ENCODE measurements at places on chromosomes 12 and 14.

- DNase-seq, result no peak
Measured at GRCh38 chr12:20376984-20377383, 8.6 kb downstream of the PDE3A start.

- no peak for DNase-seq
Measured at GRCh38 chr14:65880507-65880906, 468.0 kb downstream of the FUT8 start.

DNA sequence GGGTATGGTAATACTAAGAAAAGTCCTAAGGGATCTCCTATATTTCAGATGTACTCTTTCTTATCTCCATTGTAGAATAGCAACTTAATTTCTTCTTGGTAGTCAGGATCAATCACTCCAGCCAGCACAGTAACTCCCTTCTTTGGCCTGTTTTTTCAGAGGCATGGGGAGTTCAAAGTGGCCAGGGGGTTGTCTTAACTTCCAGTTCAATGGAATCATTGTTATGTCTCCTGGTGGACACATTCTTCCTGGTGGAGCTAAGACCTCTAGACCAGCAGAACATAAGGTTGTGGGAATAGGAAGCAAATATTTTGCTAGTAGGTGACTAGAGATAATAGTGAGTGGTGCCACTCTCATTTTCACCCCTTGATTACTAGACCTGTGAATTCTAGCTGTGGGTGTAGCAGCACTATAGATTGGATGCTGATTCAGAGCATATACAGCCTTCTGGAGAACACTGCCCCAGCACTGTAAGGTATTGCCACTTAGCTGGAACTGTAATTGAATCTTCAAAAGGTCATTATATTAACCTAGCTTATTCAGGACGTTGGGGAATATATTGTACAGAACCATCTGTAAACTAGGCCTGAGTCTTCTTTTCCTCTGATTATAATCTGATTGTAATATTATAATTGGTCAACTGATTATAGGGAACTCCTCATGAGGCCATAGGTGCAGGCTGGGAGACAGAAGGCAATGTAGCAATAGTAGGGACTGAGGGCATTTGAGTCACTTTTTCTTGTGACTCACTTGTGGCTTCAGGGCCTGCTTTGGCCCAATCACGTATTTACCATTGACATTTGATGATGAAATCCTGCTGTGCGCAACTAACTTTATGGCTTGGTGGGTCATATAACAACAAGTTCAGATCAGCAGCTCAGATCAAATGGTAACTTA lies 60.2 kb upstream of the ATP2B1 start:
- no peak for DNase-seq

- DNase-seq, result no peak
Measured at GRCh38 chr12:101875162-101875561, 2.2 kb upstream of the DRAM1 start.

- DNase-seq, result peak; percentile 9
Measured at GRCh38 chr12:103557628-103558010, 29.5 kb upstream of the STAB2 start.

DNA sequence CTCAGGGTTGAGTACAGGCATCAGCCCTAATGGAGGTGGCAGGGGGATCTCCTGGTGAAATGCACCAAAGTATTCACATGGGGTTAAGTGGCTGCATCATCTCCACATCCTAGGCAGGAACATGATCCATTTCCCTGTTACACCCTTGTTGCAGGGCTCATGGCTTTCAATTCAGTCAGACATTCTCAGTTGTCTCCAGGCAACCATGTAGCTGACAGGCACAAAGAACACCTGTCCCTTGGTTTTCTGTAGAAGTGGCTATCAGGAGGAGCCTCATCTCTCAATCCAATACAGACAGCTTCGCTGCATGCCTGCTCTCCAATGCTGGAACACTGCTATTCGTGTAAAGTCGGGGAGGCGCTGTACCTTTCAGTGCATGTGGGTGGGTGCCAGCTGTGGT lies 299.0 kb upstream of the FOXG1 start:
- DNase-seq, result no peak

DNA sequence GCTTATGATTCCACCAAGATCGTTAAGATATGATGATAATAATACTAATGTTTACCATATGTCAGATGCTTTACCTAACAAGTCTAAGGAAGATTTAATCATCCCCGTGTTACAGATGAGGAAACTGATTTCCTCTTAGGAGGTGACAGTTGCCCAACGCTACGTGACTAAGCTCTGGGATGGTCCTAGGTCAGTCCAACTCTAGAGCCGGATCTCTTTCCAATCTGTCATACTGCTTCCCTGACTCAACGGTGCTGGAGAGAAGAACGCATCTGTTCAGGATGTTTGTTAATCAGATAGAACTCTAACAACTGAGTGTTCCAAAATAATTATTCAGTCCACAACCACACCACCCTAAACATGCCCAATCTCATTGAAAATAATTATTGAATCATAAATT lies 39.8 kb downstream of the NDUFA12 start:
- no peak for DNase-seq

DNA sequence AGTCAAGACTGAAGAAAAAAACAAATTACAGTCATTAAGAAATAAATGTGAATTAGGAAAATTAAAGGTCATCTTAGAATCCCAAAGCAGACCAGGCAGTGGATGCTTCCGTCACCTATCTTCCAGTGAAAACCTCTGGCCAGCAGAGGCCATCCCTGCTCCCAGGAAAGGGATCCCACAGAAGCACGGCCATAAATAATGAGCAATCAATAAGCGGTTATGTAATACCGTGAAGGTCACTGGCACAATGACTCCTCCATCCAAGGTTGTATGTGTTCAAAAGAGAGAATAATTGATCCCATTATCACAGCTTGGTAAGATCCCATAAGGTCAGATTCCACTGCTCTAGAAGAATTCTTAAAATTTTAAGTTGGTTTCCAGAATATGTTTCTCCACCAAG lies 85.7 kb downstream of the PPP2R5E start:
- DNase-seq, result no peak

DNA sequence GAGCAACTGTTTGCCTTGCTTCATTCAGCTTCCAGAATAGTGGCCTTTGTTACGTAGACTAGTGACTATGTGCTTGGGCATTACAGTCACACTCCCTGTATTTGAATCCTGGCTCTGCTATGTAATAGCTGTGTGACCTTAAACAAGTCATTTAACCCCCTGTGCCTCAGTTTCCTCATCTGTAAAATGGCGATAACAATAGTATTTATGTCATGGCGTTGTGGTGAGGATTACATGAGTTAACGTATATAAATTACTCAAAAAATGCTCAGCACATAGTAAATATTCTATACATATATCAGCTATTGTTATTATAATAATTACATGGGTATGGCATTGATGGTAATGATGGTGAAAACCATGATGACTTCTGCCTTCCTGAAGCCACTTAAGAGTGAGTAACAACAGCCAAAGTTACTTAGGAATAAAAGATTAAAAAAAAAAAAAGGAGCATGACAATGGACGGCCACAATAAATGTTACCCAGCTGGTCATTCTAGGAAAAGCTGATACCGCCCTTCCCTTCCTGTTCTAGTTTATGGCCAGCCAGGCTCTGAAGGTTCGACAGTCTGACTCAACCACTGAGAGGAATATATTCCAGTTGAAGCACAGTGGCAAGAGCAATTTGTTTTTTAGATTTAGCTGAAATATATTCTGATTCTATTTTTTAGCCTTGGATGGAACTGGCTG lies 9.9 kb upstream of the ADIPOR2 start:
- no peak for DNase-seq

DNA sequence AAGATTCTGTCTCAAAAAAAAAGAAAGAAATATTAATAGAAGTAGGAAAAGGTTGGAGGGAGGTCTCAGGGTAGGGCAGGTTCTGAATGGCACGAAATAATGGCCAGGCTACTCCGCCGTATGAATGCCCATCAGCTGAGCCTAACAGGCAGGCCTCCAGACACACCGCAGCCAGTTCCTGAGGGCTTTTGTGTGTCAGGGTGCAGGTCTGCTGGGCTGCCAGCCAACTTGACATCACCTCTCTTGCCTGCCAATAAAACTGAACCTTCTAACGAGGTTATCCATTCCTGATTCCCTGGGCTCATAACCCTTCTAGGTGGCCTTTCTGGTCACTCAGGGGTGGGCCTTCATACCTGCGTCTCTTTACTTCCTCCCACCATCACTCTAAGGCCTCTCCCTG lies 3.0 kb downstream of the IFI27 start:
- DNase-seq, result no peak

DNA sequence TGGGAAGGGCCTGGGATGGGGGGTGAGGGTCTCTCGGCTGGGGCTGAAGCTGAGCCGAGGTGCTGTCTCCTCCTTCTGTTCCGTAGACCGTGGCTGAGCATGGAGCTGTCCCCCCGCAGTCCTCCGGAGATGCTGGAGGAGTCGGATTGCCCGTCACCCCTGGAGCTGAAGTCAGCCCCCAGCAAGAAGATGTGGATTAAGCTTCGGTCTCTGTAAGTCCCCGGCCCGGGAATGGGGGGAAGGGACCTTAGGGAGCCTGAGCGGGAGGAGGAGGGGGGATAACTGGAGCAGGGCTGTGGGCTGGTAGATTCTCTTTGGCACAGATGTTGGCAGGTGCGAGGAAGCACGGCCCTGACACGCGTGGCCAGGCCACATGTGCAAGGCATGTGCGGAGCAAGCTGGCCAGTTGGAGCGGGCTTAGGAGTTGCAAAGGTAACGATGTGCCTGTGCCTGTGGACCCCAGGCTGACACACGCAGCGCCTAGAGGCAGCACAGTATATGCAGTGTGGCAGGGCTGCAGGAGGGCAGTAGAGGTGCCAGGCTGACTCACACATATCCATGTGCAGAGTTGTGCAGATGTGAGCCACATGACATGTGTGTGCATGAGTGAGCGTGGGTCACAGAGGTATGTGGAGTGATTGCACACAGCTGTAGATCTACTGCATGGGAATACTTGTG lies 512 bp downstream of the PDE1B start:
- peak; percentile 15 for DNase-seq

DNA sequence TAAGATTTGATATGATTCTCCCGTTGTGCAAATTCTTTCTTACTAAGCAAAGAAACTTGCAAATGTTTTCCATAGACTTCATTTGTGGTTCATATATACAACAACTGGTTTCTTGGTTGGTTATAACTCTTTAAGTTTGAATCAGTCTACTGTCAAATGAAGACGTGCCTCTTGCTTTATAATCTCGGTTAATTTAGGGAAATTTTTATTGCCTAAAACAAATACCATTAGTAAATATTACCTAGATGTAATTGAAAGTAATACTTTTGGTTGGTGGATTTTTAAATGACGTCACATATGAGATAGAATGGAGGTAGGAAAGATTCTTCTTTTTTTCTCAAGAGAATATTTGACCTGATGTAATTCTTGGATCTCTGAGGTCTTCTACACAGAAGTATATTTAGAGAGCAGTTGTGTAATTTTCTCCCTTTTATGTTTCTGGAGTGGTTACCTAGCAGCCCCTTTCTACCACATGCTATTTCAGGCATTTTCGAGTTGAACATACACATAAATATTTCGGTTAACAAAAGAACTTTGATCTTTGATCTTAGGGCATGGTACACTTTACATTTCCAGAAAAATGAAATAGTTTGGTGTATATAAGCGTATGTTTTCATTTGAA lies 1.7 kb downstream of the ATF7IP start:
- no peak for DNase-seq
